ENCODE measurements at places on chromosomes 6 and 20.
A peak's percentile ranks its signal among the peaks of the same experiment; 100 is the strongest.

GRCh38 chr6:122839472-122839871, 50.4 kb downstream of the SMPDL3A start:
- peak; percentile 55 for DNase-seq

DNA sequence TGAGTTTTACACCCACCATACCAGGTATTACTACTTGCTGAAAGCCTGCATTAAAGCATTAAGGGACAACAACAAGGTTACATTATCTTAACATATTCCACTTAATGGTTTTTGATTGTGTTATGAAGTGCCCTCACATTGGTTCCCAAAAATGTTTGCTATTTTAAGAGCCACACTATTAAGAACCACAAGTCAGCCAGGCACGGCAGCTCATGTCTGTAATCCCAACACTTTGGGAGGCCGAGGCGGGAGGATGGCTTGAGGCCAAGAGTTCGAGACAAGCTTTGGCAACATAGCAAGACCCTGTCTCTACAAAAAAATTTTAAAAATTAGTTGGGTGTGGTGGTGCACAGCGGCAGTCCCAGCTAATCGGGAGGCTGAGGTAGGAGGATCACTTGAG, 28.2 kb downstream of the ATXN1 start:
- DNase-seq, result no peak

DNA sequence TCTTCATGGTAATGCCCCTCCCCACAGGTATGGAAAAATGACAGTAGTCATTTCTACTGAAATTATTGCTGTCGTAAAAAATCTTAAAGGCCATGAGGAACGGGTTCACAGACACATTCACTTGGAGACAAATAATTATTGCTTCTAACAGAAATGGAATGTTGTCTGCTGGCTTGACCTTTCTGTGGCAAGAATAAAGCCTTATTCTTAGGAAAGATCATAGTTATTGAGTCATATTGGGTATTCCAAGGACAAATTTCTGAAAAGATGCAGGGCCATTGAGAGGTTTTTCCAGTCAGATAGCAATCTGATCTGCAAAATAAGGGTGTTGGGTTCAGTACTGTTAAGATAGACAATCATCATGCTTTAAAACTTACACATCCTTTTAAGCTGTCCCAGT, 29.2 kb downstream of the AKAP7 start:
- no peak for DNase-seq

DNA sequence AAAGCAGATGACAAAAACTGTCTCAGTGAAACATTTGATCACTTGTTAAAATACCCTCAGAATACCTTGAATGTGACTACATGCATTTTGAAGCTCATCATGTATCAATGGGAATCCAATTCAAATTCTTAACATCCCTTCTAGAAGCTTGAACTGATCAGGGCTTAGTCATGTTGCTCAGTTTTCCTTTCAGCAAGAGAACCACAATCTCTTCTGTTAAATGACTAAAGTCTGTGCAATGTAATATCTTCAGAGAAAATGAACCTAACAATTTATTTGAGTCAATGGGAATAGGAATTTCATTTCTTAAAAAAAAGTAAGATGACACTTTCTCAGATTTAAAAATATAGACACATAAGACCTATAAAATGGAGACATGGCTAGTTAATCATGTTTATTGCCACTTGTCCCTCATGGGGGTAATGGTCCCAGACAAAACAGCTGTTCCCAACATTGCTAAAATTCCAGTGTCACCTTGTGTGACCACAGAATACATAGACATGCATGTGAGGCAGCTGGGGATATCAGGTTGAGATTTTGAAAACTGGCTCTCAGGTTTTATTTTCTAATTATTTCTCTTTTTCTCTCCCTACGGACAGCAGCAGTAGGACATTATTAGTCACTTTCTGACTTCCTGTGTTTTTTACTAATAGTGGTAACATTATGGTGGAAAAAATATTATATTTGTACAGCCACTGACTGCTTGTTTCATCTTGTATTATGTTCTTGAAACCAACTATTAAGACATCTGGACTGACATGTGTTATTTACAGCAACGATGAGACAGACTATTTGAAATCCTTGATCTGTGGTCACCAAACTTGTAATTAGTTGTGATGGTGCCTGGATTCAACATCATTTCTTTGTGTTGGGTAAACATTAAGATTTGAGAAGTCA, 192.5 kb downstream of the COL9A1 start:
- DNase-seq, result no peak

- no peak for DNase-seq
Measured at GRCh38 chr6:155128977-155129376, 133.9 kb downstream of the TIAM2 start.

DNA sequence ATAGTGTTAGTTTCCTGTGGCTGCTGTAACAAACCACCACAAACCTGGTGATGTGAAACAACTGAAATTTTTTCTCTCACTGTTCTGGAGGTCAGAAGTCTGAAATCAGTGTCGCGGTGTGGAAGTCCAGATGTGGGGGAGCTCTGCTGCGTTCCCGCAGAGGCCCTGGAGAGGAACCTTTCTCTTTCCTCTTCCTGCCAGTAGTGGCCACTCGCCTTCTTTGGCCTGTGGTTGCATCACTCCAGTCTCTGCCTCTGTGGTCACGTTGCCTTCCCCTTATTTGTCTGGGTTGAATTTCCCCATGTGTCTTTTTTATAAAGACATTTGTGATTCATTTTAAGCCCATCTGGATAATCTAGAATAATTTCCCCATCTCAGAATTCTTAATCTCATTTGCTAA, 295.5 kb upstream of the FLRT3 start:
- no peak for DNase-seq

DNA sequence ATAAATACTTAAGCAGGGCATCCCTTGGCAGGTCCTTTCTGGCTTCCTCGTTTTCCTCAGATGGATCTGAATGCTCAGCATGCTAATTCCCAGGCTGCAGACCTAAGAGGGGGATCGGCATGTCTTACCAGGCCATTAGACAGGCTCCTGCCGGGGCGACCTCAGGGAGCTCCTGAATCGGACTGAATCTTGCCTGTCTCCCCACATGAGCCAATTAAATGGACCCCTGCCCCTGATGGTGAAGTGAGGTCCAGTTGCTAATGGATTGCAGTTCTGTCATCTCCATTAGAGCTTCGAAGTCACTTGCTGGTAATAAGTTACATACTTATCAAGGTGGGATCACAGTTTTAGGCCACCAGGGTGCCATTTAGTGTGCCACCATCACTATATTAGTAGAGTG, 51.4 kb downstream of the NOL4L start:
- no peak for DNase-seq

DNA sequence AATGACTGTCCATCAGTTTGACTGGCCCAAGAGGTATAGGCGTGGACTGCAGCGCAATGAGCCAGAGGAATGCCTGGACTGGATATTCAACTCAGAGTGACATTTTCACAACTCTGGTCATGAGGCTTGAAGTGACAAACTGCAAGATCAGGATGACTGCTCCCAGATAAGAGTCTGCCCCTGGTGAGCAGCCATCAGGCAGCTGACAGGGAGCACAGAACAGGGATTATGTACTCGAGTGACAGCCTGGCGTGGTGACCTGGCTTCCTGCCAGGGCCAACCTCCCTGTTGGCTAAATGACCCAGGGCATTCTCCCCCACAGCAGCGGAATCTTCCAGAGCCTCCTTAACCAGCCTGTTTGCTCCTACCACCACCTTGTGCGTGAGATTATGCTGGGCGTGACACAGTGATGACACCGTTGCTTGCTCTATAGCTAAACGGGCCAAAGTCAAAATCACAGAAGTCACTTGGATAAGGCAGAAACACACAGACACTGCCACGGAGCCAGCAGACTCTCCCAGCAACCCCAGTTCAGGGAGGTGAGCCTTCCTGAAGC, 209.1 kb upstream of the JARID2 start:
- peak; percentile 65 for DNase-seq

DNA sequence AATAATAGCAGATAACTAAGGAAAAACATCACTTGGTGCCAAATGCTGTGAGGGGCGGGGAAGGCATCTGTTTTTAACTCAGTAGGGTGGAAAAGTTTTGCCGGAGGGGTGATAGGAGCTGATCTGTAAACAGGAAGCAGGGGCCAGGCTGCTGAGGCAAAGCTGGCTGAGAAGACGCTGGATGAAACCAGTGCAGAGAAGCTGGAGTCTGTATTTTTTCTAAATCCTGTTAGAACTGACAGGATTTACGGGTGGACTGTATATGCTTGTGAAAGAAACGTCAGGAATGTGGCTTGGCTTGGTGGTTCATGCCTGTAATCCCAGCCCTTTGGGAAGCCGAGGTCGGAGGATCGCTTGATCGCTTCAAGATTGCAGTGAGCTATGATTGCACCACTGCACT, 5.6 kb downstream of the PCMTD2 start:
- no peak for DNase-seq

GRCh38 chr6:144581812-144582537, 296.8 kb downstream of the UTRN start:
- peak; percentile 49 for DNase-seq

DNA sequence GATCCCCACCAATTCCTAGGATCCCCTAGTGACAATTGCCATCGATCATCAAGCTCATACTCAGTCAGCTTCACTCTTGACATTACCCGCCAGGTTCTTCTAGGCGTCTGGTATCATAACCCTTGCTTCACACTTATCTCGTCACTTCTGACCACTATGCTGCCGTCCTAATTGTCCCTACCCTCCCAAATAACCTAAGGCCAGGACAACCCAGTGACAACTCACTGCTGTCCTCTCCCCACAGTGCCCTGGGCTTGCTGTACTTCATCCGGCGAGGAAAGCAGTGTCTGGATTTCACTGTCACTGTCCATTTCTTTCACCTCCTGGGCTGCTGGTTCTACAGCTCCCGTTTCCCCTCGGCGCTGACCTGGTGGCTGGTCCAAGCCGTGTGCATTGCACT, 3.7 kb downstream of the SYS1 start:
- no peak for DNase-seq

DNA sequence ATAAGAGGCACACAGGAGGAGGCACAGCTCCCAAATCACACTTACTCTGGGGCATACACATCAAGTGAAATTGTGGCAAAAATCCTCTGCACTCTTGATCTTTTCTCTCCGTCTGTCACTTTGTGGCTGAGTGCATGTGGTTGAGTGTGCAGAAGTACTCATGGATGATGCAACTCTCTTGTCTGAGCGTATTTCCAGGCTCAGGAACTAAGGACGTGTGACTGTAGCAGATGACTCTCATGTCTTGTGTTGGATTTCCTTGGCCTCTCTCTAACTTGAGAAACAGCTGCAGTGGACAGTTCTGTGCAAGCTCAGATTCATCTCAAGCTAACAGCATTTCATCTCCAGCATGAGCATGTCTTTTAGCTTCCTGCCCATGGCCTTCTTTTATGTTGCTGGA, 245.4 kb upstream of the FLRT3 start:
- no peak for DNase-seq

GRCh38 chr6:8557014-8557748, 121.8 kb upstream of the SLC35B3 start:
- no peak for DNase-seq
